Mucosa of gallbladder (tissue), 1 donor: ENCODE measurements at places on chromosomes 4 and X.

GRCh38 chr4:2768921-2769336, 12.8 kb upstream of the TNIP2 start:
- no peak for DNase-seq

DNA sequence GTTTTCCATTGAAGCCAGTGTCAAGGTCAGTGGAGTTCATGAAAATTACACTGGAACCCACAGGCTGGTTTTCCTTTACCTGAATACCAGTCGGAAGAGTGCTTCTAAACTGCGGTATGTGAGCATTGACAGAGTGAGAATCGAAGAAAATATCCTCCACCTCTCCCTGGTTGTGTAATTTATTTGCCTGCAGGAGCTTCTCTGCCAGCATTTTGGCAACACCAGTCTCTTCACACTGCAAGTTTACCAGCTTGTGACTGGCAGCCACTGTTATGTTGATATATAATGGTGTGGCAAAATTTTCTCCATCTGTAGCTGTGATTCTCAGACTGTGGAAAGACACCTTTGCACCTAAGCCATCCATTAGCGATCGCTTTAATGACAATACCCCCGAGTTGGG, 16.1 kb downstream of the FAT1 start:
- no peak for DNase-seq

DNA sequence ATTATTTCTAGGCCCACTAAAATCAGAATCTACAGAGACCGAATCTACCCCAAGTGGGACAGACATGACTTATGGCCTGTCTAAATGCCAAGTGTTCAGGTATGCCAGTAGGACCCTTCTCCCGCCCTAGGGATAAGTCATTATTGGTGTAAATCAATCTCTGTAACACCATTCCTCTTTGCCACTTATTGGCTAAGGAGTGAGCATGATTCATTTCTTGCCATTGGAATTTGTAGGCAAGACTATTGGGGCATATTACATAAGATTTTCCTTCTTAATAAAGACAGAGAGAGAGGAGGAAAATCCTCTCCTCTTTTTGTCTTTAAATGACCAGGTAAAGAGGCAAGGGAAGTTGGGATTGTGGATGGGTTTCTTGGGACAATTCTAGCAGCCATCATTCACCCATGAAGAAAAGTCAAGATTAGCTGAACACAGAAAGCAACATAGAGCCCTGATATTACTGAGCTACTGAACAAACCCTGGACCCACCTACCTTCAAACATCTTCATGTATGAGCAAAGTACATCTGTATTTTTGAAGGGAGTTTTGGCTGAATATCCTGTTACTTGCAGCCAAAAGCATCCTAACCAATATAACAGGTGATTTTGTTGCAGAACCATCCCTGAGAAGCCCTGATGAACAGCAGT, 2.6 kb downstream of the SLC9B2 start:
- no peak for DNase-seq

GRCh38 chr4:151690164-151690870, 70.5 kb downstream of the GATB start:
- DNase-seq: no peak

GRCh38 chr4:72366601-72367000, 202.4 kb downstream of the ADAMTS3 start:
- no peak for DNase-seq

- DNase-seq: no peak
These were observed 59.7 kb upstream of the WDR44 start for GRCh38 chrX:118286066-118286762.

- DNase-seq: no peak
These were observed 34.2 kb downstream of the PKD2 start for GRCh38 chr4:88041626-88042025.

DNA sequence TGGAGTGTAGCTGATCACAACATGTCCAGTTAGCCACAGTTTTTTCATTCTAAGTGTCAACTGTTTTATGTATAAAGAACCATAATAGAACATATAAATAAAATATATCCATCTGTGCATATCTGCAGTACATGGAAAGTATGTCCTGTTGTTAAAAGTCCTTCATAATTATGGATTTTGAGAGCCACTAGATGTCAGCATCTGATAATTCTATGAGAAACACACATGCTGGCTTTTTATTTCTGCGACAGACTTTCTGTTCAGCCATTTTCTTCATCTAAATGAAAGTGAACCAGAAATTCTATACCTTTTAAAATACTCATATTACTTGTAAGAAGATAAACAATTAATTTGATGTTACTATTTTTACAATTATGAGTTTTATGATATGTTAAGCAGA, 251.5 kb downstream of the GPM6A start:
- DNase-seq: no peak

DNA sequence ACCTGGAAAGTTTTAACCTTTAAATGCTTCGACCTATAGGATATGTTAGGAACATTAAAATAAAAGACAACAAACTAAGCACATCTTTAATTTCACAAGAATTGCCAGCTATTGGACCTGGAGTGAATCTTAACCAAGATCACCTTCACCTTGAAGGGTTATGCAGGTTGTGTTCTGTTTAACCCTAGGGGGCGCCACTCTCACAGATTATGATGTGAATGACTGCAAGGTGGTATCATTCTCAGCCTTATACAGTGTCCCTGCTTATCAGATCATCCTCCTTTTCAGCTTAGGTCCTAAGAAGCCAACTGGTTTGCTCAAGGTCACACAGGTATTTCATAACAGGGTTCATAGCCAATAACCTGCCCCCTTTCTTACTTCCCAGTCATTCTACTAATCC, 23.5 kb downstream of the INTS6L start:
- DNase-seq: no peak

- DNase-seq: no peak
These were observed 2.0 kb downstream of the DLG3 start for GRCh38 chrX:70446380-70447350.

GRCh38 chrX:72105436-72105835, 26.3 kb downstream of the RTL5 start:
- DNase-seq: no peak

GRCh38 chr4:77432717-77433417, 172.8 kb upstream of the CXCL13 start:
- no peak for DNase-seq

- DNase-seq: no peak
These were observed at the start of gene IL13RA2 for GRCh38 chrX:115017455-115017854. IL13RA2 (minus strand) TSS chrX:115017616; CDS start chrX:115017269, 347 bp downstream.

GRCh38 chrX:103747163-103747562, 29.5 kb upstream of the PLP1 start:
- no peak for DNase-seq

DNA sequence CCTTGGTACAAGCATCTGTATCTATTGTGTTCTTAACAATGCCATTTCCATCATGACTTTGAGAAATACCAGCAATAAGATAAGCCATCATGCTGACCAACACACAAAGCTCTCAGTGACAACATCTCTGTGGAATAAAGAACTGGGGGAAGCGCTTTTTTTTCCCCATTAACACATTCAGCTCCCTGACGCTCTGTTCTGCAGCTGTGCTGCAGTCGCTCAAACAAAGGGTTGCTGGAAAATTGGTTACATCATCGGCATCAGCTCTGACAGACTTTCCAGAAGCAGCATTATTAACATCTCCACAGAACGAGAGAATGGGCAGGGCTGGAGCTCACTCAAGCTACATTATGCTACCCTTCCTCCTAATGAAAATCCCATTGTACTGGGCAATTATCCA, 39.9 kb downstream of the DCX start:
- DNase-seq: no peak

GRCh38 chr4:107870916-107871786, 46.4 kb downstream of the SGMS2 start:
- no peak for DNase-seq

- DNase-seq: no peak
These were observed 84.2 kb downstream of the GPR143 start for GRCh38 chrX:9681422-9681821.

- no peak for DNase-seq
These were observed 20.3 kb downstream of the ATP2B3 start for GRCh38 chrX:153537526-153538295.

DNA sequence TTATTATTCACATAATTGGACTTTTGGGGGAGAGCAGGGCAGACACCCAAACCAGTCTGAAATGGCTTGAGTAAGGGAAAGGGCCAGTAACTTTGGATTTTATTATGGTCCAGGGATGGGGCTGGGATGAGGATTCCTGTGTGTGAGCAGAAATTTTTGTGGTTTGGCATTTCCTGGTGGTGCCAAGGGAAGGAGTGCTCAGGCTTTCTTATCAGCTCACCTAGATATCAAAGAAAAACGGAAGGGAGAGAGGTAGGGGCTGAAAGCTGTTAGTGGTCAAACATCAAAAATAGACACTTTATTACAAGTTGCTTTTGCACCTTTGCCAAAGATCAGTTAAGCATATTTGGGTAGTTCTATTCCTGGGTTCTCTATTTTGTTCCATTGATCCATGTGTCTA, 128.5 kb upstream of the DIPK2B start:
- no peak for DNase-seq

GRCh38 chrX:130878350-130879341, 24.4 kb downstream of the ENOX2 start:
- peak; percentile 45 for DNase-seq

GRCh38 chr4:128955751-128956150, 137.6 kb downstream of the SCLT1 start:
- no peak for DNase-seq

GRCh38 chrX:118062817-118063615, 53.6 kb downstream of the KLHL13 start:
- no peak for DNase-seq

DNA sequence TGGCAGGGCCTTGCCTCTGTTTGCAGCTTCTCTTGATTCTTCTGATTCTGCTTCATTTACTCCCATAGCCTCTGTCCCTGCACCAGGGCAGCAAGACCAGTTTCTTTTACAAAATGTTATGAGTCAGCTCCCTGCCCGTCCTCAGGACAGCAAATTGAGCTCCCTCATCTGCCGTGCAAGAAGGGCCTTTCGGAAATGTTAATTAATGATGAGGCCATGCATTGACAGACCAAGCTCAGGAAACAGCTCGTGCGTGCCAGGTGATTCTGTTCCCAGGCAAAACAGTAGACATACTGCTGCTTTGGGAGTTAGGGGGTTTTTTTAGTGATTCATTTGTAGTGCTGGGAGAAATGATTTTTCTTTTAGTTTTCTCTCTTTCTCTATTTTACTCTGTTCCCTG, 231.7 kb downstream of the FBXW7 start:
- no peak for DNase-seq

DNA sequence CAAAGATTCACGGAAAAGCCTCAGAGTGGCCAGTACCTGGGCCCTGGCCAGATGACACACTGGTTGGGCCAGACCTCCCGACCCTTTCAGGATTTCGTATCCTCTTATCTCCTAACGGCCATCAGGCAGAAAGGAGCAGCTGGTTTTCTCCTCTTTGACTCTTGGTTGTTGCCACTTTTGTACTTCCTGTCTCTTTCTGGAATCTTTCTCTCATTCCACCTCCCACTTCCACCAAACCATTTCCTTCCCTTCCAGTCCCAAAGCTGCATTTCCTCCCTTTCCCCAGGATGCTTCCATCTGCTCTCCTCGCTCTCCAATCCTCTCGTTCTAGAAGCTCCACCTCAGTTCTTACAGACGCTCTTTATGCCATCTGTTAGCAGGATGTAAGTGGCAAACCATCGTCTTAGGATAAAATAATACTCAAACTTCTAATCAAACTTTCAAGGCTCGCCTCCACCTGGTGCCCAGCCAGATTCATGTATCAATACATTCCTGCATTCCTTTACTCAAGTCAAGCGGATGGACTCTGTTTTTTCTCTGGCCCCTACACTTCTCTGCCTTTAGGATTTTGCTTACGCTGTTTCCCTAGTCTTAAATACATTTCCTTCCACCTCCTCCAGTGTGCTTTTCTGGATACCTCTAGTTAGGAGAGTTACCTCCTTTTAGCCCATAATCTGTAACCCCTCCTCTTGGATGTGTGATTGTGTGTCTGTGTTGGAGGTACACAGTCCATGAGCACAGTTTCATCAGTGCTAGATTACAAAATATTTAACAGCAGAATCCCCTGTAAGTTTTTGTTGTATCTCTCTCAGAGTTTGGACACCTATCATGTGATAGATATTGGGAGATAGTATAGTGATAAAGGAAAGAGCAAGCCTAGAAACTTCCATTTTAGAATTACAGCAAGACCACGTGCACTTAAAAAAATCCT, 70.4 kb downstream of the LDB2 start:
- DNase-seq: no peak

DNA sequence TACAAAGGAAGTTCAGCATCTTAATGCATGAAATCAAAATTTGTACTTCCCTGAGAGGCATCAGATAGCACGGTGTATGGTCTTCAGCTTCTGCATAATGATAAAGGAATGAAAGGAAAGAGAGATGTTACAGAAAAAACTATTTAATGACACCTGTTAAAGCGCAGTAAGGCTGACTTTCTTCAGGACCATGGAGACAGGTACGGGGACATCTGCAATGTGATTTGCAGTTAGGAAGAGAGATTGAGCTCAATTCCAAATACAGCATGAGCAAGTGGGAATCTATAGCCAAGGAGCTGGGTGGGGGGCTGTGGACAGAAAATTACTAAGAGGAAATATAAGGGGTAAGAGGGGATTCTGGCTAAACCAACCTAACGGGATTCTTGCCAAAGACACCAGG, 39.3 kb downstream of the TMEM150C start:
- no peak for DNase-seq

GRCh38 chr4:150308824-150309472, 230.7 kb downstream of the DCLK2 start:
- DNase-seq: no peak

- no peak for DNase-seq
These were observed 958.6 kb downstream of the STIM2 start for GRCh38 chr4:27819246-27819645.

GRCh38 chrX:136725441-136726104, 55.2 kb downstream of the ARHGEF6 start:
- DNase-seq: no peak

DNA sequence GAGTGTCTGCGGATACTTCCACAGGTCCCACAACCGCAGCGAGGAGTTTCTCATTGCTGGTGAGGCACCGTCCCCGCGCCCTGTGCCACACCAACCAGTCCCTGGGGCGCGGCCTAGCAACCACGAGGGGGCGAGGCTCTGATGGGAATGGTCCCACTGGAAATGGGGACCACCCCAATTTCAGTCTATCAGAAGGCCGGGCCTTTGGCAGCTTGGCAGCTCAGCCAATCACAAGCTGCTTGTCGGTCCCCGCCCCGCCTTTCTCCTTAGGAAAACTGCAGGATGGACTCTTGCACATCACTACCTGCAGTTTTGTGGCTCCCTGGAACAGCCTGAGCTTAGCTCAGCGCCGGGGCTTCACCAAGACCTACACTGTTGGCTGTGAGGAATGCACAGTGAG, 3.0 kb downstream of the TIMP1 start:
- no peak for DNase-seq

- no peak for DNase-seq
These were observed 335.6 kb upstream of the TRAM1L1 start for GRCh38 chr4:117420948-117421347.
